ENCODE measurements at places on chromosomes 2 and 18.

DNA sequence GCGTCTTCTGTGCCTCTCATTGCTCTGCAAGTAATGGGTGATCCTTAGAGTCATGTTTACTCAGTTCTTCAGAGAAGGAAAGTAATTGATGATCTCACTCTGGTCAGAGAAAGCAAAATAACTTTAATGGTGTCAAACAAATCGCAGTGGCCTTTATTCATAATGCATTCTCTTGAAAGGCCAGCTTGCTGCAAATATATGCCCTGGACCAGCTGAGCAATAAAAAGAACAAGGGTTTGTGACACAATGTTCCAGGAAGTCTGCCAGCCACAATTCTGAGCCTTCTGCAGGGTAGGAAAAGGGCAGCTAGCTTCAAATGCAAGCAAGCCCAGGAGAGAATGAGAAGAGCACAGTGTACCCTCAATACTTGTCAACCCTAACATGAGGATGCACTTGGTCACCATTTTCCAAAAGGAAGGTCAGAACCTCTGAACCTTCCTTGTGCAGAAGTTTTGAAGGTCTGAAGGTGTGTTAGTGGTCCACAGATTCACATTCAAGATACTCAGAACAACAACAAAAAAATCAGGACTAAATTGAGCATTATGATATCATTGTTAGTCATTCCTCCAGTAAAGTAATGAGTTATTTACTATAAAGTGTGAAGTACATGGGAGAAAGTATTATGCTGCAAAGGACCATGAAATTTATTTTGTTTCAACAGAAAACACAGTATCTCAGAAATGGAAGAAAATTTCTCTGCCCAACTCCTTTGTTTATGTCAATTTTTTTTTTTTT, 355.6 kb downstream of the PAX3 start:
- DNase-seq, result no peak

DNA sequence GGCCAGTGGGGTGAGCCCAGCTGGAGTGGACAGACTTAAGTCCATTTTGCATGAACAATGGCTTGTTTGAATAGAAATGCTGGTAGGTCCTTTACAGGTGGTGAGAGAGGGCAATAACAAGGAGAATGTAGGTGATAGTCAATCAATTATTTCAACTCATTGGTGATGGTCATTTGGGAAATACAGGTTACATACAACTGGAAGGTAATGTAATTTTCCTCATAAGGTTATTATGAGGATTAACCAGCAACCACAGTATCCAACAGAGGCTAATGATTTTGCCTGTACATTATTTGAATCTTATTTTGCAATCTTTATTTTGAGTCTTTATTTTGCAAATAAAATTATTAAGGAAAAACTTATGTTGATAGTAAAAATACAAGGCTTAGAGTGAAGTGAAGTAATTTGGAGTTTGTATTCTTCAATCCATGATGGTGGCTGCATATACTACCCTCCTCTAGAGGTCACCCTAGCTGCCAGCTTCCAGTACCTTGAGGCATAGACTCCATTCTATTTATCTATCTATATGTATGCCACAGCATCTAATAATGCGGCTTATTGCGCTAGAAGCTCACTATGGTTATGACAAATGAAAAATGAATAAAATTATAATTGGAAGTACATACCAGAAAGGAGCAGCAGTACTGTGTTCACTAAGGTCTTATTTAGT, 20.5 kb upstream of the HNMT start:
- DNase-seq, result no peak

GRCh38 chr18:33239298-33239697, 201.2 kb downstream of the CCDC178 start:
- no peak for DNase-seq

DNA sequence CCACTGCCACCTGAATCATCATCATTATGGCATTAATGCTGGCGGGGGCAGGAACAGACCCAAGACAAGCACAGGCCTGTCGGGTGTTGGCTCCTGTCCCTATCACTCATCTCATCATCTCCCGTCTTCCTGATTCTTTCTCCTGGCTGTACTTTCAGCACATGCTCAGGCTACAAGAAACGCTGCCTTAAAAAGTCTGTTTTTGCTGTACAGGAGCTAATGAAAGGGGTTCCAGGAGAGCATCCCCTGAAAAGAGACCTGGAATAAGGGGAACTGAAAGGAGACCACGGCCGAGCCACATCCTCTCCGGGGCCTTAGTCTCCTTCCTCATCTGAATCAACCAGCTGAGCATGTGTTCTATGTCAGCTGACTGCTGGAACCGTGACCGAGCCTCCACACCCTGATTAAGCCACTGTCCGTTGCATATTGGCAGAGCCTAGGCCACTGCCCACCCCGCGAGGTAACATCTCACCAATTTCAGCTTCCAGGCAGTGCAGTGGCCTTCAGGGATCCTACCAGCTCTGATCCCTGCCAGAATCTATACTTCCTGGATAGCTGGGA, 62.6 kb downstream of the DNMT3A start:
- no peak for DNase-seq

GRCh38 chr2:196233805-196234475, 62.6 kb upstream of the STK17B start:
- no peak for DNase-seq

DNA sequence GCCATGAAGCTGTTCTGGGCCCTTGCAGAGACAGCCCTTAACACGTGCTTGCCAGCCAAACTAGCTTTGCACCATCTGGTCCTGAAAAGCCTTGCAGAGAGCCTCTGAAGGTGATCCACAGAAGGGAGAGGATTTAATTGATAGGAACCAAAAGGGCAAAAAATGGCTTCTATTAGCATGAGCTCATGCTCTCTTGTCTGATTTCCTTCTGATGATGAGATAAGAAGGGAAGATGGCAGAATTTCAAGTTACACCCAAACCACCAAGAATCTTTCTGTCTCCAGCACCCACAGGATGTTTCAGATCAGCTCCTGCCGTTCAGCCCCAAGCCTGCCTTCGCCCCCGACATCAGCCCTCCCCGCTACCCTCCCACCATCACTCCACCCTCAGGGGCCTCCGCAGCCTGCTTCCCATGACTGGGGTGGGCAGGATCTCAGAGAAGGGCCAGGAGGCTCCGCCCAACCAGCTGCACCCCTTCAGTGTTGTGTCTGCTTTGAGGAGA, 23.4 kb upstream of the GLI2 start:
- no peak for DNase-seq

- DNase-seq, result no peak
Observed at GRCh38 chr2:191158193-191158592, 7.4 kb upstream of the STAT4 start.

- no peak for DNase-seq
Observed at GRCh38 chr18:9750606-9751304, 42.7 kb downstream of the RAB31 start.

GRCh38 chr18:56709463-56709862, 58.3 kb downstream of the WDR7 start:
- DNase-seq, result no peak

- no peak for DNase-seq
Observed at GRCh38 chr2:23508066-23508390, 123.0 kb downstream of the KLHL29 start.

DNA sequence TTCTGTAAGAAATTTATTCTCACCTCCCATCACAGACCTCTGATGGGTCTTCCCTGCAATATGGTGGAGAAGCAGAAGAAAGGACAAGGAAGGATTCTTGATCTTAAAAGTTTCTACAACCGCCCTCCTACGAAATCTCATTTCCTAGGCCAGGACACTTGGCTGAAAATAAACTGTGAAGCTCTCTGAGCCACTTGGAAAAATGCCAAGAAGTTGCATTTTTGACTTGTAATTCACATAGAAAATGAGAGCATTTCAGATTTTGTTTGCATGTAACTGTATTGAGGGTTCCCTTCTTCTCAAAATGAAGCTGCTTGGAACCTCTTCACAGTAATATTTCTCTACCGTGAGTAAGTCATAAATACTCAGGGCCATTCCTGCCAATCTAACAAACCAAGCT, 458.3 kb upstream of the SLC14A2 start:
- DNase-seq, result no peak

GRCh38 chr2:220980966-220981675, 591.0 kb downstream of the EPHA4 start:
- no peak for DNase-seq

DNA sequence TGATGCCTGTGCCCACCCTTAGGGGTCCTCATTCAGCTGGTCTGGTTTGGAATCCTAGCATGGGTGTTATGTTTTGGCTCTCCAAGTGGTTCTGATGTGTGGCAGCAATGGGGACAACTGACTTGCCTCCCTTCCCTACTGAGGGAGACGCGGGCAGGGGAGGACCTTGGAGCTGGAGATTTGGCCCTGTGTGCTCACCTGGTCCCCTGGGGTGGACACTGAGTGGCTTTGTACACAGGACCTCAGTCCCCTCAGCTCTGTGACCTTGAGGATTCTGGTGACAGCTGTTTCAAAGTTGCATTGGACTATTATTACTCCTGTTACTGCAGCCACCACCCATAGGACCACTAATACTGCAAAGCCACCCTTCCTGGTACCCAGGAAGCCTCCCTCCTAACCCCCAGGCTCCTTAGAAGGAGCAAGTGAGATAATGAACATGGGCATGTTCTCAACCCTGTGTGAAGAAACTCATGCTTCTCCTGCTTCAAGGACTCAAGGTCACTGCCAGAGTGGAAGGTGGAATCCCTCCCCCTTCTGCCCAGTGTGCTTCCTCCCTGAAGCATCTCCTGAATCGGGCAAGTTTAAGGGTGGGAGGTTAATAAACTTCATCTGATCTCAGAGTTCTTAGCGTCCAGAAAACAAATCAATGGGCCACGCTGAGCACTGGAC, 26.5 kb downstream of the TMEM182 start:
- DNase-seq, result no peak

DNA sequence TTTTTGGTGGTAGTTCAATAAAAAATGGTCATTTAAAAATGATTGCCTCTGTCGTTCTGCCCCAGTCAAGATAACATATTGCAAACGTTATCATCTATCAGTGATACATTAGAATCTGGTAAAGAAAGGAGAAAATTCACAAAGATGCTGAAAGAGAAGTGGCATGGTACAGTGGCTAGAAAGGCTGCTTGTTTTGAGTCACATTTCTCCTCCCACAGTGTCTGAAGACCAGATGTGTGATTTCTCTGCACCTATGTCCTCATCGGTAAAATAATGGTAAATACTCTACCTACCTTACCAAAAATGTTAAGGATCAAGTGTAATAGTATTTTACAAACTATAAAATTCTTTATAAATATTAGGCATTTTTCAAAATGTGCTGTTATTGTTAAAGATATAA, 76.1 kb upstream of the NOSTRIN start:
- DNase-seq, result no peak

DNA sequence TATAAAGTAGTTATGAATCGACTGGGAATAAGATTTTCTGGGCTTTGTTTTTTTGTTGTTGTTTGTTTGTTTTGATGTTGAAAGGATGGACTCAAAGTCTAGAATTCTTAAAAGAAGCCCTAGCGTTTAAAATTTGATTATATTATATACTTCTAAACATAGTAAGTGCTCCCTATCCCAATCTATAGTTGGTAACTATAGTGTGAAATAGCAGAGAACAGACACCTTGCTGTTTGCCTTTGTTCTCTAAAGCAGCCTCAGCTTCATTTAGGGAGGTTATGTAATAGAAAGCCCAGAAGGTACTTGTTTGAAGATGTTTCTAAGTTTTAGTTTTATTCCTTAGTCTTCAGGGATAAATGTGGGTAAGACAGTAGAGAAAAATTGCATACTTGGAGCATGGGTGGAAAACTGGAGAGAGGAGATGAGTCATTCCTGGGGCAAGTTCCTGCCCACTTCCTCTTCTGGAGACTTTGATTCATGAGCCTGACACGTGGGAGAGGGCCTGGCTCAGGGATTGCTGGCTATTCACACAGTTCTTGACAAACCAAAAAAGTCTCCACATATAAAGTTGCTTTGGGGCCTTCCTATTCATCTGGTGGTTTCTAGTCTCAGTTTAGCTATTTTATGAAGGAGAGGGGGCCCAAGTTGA, 131.9 kb downstream of the MYO1B start:
- DNase-seq, result no peak

DNA sequence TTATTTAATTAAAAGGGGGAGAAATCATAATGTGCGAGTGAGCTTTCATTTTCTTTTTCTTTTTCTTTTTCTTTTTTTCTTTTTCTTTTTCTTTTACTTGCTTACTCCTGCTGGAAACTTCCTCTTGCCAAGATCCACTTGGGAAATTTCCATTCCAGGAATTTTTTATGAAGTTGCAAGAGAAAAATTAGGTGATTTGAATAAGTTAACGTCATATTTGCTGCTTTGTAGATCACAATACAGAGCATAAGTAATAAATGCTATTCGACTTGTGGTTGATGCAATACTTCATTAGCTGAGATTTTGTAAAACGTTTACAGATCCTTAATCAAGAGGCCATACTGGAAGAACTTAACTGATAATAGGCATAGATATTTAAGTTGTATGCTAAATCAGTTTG, 354.7 kb upstream of the SMIM21 start:
- no peak for DNase-seq

- no peak for DNase-seq
Observed at GRCh38 chr2:222108957-222109585, 189.7 kb downstream of the PAX3 start.

- DNase-seq, result no peak
Observed at GRCh38 chr18:79077181-79077580, 8.0 kb downstream of the ATP9B start.

DNA sequence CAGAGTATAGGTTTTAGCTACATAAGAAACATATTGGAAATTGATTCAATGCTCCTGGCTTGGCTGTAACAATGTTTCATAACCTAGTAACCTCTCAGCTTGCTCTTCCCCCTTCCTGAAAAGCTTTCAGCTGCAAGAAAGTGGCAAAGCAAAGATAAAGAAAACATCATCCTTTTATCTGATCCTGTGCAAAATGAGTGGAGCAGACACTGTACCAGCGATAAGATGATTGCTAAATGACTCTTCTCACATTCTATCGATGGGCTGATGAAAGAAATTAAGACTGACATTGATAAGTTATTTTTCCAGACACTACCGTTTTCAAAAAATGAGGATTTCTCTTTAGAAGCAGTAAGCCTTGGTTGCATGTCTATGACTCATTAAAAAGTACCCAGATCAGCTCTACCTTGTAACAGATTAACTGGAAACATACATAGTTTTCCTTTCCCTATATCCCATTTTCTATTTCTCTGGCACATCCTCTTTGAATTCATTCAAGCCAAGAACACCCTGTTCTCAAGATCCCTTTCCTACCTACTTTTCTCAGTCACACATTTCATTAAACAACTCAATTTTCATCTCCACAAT, 87.1 kb upstream of the LYPD1 start:
- DNase-seq, result no peak

All from T-helper 1 cell (primary cell).